ENCODE measurements at places on chromosomes 16 and 17.

DNA sequence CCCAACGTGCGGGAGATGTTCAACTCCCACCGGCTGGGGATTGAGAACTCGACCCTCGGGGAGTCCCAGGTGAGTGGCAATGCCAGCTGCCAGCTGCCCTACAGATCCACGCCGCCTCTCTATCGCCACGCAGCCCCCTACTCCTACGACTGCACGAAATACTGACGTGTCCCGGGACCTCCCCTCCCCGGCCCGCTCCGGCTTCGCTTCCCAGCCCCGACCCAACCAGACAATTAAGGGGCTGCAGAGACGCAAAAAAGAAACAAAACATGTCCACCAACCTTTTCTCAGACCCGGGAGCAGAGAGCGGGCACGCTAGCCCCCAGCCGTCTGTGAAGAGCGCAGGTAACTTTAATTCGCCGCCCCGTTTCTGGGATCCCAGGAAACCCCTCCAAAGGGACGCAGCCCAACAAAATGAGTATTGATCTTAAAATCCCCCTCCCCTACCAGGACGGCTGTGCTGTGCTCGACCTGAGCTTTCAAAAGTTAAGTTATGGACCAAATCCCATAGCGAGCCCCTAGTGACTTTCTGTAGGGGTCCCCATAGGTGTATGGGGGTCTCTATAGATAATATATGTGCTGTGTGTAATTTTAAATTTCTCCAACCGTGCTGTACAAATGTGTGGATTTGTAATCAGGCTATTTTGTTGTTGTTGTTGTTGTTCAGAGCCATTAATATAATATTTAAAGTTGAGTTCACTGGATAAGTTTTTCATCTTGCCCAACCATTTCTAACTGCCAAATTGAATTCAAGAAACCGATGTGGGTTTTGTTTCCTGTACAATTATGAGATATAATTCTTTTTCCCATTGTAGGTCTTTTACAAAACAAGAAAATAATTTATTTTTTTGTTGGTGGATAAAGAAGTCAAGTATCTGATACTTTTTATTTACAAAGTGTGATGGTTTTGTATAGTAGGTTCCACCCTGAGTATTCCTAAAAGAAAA lies 2.3 kb downstream of the FOXC2 start:
- DNase-seq, result no peak

- no peak for DNase-seq
These were observed 73.3 kb downstream of the N4BP1 start for GRCh38 chr16:48536614-48537200.

- peak; percentile 60 for DNase-seq
These were observed 62.9 kb downstream of the SMURF2 start for GRCh38 chr17:64599187-64599676.

DNA sequence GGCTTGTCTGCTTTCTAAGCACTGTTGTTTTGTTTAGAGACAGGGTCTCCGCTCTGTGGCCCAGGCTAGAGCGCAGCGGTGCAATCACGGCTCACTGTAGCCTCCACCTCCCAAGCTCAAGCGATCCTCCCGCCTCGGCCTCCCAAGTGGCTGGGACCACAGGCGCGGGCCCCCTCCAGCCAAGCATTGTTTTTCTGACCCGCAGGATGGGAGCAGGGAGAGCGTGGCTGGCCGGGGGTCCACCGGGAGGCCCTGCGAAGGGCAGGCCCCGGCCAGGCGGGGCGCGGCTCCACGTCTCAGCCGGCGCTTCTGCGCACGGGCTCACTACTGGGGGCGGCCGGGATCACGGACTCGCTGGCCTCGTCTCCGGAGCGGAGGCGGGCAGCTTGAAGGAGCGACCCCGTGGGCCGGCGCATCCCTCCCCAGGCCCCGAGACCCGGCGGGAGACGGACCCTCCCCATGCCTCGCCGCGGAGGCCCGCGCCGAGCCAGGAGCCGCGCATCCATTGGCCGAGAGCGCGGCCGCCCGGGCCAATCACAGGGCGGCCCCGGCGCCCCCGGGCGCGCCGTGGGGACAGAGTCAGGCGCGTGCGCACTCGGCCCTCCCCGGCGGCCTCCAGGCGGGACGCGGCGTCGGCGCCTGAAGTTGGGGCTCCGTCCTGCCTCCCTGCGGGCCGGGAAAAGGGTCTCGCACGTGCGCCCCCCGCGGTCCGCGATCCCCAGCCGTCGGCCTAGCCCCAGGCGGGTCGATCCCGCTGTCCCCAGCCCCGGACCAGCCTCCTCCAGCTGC lies 24.9 kb downstream of the ACTG1 start:
- peak; percentile 88 for DNase-seq

- DNase-seq, result no peak
These were observed 40.4 kb downstream of the TMEM11 start for GRCh38 chr17:21173543-21173942.

GRCh38 chr17:71976011-71976649 lies 144.7 kb upstream of the SOX9 start:
- DNase-seq, result no peak

All from activated naive CD8-positive, alpha-beta T cell treated with anti-CD3 and anti-CD28 coated beads, Interleukin-2, amount 10 ng/mL, durations not matched to agents 7 days and 5 days (primary cell).